ENCODE measurements at places on chromosomes 3 and 15. TPM values are rescaled to one million over a fixed set of nuclear protein-coding genes. Genes with fewer than 3 reads are reported as not detected.

DNA sequence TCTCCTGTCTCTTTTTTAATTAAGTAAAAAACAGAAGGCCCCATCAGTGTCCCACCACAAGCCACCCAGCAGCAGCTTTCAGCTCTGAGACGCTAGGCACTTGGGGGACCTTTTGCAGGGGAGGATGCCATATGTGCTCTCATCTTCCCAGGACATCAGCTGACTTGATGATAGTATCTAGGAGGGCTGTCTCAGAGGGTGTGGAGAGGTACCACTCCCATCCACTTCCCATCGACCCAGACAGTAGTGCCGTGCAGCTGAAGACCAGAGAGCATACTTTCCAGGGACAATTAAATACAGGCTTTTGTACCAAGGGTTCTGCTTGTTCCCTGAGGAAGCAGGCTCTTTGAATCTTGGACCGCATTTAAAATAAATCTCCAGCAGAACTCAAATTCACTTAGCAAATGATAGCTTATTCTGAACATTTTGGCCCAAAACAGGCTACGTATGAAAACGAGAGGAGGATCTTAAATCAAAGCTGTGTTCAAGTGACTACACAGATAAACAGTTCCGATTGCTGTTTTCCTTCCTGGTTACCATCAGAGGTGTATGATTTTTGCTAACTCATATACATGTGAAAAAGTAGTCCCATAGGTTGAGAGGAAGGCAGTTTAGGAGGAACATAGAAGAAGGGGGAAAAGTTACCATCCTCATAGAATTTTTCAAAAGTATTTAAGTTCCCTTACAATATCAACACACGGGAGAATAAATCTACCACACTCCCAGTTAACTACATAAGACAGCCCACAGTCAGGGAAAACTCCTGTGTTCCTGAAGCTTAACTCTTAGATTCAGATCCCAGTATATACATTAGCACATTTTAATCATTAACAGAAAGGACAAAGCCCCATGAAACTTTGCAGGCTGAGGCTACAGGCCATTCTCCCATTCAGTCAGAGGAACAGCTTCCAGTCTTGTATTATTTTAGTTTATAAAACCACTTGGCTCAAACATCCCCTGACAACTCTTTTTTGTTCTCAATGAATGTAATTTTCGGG lies 9.5 kb downstream of the WNT5A start:
- no peak for DNase-seq

DNA sequence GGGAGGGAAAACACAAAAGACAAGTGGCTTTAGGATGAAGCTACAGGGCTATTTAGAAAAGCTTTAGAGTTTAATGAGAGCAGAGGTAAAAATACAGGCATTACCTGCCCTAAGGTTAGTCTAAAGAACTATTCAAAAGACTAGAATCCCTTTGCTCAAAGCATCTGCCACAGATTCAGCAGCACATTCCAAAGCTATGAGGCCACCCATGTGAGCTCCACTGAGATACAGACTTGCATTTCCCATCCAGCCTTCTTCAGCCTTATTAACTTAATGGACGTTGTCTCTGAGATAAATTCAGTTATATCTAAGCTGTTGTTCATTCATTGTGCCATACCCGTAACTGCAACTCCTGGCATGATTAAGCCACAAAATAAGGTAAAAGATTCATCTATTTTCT lies 25.4 kb downstream of the CXCR6 start:
- DNase-seq: no peak

DNA sequence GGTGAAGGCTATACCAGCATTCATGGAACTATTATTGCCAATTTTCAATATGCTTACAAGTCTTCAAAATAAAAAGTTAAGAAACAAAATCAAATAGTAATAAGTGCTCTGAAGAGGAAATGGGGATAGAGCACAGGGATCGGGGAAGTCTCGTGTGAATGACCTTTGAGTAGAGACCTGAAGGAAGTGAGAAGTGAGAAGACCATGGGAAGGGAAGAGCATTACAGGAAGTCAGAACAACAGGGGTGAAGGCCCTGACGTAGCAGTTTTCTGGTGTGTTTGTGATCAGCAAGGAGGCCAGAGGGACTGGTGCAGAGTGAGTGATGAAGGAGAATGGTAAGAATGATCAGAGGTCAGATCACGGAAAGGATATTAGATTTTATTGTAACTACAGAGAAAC lies 48.1 kb downstream of the STAC start:
- no peak for DNase-seq

GRCh38 chr3:17063596-17063995 lies 178.8 kb downstream of the PLCL2 start:
- DNase-seq: no peak

GRCh38 chr15:69562564-69562963 lies 109.9 kb downstream of the RPLP1 start:
- DNase-seq: no peak

GRCh38 chr3:84275532-84275931 lies 683.3 kb upstream of the CADM2 start:
- DNase-seq: no peak

DNA sequence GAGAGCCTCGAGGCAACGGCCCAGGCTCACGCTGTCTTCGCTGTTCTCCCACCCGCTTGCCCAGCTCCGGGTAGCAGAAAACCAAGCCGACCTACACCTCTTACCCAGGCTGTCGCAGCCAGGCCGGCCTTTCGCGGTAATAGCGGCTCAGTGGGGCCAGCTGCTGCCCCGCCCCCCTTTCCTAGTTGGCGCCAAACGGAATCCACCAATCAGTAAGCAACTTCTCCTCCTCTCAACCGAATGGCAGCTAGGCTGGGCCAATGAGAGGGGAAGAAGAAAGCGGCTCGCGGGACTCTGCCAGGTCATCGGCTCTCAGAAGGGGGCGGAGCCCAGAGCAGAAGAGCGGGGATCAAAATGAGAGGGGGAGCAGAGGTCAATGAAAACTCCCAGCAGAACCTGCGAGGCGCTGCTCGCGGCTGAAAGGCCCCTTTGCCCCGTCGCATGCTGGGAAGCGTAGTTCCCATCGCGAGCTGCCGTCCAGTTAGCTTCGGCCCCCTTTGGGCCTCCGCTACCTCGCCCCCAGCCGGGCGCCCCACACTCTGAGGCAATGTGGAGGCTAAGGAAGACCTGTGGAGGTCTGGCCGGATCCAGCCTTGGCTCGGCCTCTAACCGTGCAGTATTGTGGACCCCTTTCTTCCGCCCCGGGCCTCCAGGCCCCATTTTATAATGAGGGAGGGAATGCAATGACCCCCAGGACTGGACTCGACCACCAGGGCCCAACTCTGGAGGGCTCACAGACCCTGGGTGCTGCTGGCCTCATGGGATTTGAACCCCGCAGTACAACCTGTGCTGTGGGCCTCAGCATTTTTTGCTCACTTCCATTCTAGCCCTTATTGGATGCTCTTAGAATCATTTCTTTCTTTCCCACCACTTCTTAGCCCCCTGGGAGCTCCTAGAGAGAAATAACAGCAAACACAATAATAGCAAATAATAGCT lies at the start of gene CDC25A:
CDC25A (minus strand) TSS at position 152 of the 936 bp plus-strand sequence. CDS start 470 bp downstream, outside the sequence.
- DNase-seq: peak; percentile 98

DNA sequence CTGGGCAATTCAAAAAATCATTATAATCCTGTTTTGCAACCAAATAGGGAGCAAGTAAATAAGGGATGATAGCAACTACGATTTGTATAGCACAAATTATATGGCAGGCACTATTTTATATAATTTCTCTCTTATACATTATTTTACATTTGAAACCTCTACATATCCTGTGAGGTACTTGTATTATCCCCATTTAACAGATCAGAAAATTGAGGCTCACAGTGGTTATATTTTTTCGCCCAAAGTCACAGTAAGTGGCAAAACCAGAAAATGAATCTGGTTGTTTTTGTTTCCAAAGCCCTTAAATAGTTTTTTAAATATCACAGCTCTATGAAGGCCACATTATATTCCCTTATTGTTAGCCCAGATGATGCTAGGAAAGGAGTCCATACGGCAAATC lies 74.3 kb downstream of the MLH1 start:
- no peak for DNase-seq

GRCh38 chr15:50257332-50257731 lies 8.2 kb downstream of the HDC start:
- DNase-seq: no peak

DNA sequence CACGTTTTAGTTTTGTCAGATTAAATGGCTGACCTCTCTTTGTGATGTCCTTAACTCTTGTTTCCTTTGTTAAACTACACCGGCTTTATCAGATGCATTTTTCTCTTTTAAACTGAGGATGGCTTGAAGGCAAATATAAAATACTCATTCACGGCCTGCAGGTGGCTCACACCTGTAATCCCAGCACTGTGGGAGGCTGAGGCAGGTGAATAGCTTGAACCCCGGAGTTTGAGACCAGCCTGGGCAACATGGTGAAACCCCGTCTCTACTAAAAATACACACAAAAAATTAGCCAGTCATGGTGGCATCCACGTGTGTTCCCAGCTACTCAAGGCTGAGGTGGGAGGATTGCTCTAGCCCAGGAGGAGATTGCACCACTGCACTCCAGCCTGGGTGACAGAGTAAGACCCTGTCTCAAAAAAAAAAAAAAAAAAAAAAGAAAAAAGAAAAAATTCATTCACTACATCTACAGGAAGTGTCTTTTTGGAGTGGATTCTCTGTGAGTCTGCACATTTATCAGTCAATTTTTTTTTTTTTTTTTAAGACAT lies 34.7 kb upstream of the SACM1L start:
- DNase-seq: no peak

- no peak for DNase-seq
These were observed 38.9 kb downstream of the CCDC54 start for GRCh38 chr3:107416138-107416537.

GRCh38 chr3:113455446-113455845 lies 14.2 kb upstream of the CFAP44 start:
- DNase-seq: no peak

GRCh38 chr3:59245300-59245858 lies 195.6 kb upstream of the CFAP20DC start:
- no peak for DNase-seq

DNA sequence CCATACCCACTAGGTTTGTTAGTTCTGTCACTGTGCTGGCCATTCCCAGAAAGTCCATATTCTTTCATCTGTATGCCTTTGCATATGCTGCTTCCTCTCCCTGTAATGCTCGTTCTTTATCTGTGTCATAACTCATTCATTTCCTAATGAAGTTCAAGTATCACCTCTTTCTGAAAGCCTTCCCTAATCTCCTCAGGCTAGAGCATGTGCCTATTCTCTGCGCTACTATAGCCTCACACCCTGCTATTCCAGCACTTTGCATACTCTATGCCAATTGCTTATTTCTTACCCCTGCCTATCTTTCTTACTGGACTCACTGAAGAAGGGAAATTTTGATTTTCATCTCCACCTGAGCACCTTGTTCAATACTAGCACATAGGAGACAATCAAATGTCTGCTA lies 25.6 kb upstream of the C2CD4B start:
- no peak for DNase-seq

DNA sequence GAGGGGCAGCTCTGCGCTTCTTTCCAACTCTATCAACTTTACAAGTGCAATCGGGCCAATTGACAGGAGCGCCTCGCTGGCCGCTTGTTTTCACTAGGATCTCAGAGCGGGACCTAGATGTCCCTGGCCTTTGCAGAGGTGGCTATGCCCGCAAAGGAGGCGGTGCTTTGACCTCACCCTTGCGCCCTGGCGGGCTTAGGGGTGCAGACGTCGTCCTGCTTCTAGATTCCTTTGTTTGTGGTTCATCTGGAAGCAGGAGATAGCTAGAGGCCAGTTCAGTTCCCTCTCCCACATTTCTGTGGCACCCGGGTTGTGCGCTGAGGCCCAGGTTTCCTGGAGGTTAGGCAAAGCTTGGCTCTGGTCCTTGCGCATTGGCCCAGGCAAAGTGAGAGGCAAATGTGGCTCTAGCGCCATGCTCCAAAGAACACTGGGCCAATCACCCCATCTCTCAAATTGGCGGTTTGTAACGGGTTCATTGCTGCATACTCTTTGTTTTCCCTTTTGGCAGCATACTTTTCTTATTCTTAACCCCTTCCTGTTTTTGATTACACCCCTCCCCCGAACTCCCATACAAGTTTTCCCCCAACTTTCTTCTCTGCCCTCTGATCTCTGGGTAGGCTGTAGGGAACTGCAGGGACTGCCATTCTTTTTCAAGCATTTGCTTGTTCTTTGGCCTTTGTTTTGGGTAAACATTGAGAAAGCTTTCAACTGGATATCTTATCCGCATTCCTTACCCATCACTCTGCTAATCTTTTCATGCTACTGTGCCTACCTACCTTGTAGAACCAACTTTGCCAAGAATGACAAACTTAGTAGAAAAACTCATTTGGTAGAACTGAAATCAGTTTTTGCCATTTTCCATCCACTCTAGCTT lies 1.4 kb downstream of the PPM1L start:
- DNase-seq: no peak

GRCh38 chr15:78620527-78621421 lies at the start of gene CHRNA3:
CHRNA3 (minus strand) TSS chr15:78620996; CDS start chr15:78620794, 202 bp downstream.
- no peak for DNase-seq

GRCh38 chr3:172142051-172142863 lies 102.9 kb downstream of the FNDC3B start:
- DNase-seq: no peak

GRCh38 chr3:46127503-46127902 lies 80.6 kb downstream of the CCR1 start:
- no peak for DNase-seq

GRCh38 chr3:120339362-120339761 lies 9.8 kb downstream of the LRRC58 start:
- no peak for DNase-seq

DNA sequence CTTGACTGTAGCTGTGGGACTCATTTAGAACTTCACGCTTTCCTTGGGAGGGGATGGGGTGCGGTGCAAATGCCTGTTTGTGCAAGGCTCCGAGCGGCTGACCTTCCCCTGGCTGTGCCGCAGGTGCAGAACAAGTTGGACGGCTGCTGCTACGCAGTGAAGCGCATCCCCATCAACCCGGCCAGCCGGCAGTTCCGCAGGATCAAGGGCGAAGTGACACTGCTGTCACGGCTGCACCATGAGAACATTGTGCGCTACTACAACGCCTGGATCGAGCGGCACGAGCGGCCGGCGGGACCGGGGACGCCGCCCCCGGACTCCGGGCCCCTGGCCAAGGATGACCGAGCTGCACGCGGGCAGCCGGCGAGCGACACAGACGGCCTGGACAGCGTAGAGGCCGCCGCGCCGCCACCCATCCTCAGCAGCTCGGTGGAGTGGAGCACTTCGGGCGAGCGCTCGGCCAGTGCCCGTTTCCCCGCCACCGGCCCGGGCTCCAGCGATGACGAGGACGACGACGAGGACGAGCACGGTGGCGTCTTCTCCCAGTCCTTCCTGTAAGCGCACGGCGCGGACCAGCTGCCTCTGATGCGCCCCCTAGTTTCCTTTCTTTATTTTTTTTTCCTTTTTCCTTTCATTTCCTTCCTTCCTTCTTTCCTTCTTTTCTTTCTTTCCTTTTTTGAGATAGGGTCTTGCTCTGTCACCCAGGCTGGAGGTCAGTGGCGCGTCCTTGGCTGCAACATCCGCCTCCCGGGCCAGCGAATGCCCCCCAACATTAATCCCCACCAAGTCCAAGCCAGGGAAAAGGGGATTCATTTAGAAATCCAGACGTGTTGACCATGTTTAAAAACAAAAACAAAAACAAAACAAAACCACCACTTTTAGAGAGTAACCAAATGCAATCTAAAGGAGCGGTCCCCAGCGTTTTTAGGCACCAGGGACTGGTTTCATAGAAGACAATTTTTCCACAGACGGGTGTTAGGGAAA lies 42.7 kb downstream of the EIF2AK4 start:
- DNase-seq: peak; percentile 11

TRPM1 gene
- not detected for total RNA-seq

USP3 gene
- total RNA-seq: 52.2 TPM

SPATA12 gene
- not detected for total RNA-seq

CNTN6 gene
- total RNA-seq: not detected

BCHE gene
- not detected for total RNA-seq
